ENCODE measurements at places on chromosomes 7 and 10. TPM values are rescaled to one million over a fixed set of nuclear protein-coding genes. Genes with fewer than 3 reads are reported as not detected.
A peak's percentile ranks its signal among the peaks of the same experiment; 100 is the strongest.

Gene CLDN12
- polyA plus RNA-seq, result 5.4 TPM

- peak; percentile 57 for DNase-seq
These were observed 276.7 kb downstream of the PARD3 start for GRCh38 chr10:34538281-34538829.

Gene CPA4
- polyA plus RNA-seq, result 0.20 TPM

GRCh38 chr10:7239312-7239985, 171.4 kb downstream of the SFMBT2 start:
- no peak for DNase-seq

DNA sequence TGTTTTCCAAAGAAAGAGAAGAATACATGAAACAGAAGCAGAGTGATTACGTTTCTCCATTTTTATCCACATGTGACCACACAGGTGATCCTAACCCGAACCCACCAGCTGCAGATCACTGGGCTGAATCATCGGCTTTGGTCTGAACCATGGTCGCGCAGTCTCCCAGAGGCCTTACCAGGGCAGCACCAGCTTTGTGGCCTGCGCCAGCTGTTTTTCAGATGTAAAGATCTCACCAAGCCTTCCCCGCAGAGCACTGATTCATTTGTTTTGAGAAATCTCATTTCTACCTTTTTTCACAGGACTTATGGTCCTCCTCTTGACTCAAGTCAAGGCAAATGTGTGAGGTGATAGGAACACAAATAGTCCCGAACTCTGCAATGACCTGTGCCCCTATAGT, 207.0 kb upstream of the PPP2R2D start:
- DNase-seq, result no peak

Gene AZGP1
- 0.25 TPM for polyA plus RNA-seq

Gene NPSR1
- polyA plus RNA-seq, result not detected

GRCh38 chr7:45191396-45191795, 33.8 kb downstream of the RAMP3 start:
- DNase-seq, result no peak

DNA sequence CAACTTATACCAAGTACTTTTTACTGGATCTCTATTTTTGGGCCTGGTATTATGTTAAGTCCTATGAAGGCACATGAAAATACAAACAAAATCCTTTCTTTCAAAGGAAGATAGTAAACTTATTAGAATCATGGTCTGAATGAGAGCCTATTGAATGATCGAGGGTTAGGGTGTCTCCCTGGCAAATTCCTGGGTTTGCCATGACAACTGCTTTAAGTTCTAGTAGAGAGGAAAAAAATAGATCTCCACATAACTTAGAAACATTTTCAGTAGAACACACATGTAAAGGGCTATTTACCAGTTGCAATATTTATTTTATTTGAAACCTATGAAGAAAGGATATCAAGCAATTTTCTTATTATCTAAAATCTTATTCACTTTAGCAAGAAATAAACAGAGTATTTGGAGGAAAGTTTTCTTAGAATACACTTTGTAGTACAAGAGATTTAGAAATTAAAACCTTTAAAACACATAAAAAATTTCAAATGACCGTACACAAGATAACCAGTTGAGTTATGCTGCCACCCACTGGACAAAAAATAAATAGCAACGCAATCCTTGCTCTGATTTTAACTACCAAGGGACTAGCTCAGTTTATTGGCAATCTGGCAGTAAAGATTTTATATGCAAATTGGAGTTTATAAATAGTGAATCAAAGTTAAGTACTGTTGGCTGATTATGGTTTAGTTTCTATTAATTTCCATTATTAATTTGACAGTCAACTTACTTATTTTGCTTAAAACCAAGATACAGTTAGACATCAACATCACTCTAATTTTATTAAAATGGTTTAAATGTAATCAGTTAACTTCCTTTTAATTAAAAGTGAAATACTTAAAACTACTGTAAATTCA, 33.9 kb downstream of the CACUL1 start:
- DNase-seq, result no peak

GRCh38 chr7:158030071-158030470, 557.6 kb downstream of the PTPRN2 start:
- no peak for DNase-seq

- peak; percentile 38 for DNase-seq
These were observed 38.0 kb downstream of the MDFIC start for GRCh38 chr7:114959931-114960330.

Gene ST7
- polyA plus RNA-seq, result 51.4 TPM

DNA sequence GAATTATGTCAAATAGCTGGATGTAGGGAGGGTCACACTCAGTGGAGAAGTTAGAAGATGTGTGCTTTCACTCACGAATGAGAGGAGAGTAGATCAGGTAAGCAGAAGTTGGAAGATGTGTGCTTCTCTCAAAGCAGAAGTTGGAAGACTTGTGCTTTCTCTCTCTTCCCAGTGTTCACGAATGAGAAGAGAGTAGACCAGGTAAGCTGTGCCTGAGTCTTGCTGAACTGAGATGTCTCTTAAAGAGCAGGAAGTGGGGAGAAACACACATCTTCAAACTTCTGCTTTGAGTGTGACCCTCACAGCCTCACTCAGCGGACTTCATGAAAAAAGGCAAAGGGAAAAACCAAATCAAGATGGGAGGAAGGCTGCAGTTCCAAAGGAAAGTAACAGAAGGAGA, 7.0 kb upstream of the TMEM243 start:
- no peak for DNase-seq

GRCh38 chr7:68699090-68699711, 899.1 kb upstream of the AUTS2 start:
- no peak for DNase-seq

DNA sequence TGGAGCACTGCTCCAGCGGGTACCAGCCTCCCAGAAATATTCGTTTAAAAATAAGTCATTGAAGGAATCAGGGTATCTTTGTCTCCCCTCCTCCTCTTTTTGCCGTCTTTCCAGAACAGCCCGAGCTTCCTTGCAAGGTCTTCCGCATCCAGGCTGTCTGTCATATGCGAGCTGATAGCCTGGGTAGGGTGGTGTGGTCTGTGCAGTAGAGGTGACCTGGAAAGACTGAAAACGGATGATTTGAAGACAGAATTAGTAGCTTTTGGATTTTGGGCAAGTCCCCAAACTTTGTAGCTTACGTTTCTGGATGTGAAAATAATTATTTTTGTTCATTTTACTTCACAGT, 480 bp downstream of the VPS50 start:
- no peak for DNase-seq

Gene EZH2
- polyA plus RNA-seq, result 51.4 TPM

DNA sequence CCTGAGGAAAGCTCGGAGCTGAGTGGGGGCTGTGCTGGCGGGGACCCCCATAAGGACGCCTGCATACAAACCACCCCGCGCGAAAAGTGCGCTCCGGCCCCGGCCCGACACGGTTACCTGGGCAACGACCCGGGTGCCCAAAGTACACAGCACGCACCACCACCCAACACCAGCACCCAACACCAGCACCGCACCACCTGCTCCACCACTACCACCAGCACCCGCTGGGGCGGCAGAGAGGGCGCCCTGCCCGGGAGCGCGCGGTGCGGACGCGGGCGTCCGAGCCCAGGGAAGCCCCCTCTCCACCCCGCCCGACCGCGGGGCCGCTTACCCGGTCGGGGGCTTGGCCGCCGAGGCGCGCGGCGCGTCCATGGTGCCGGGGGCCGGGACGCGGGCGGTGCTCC, 345 bp downstream of the COBL start:
- no peak for DNase-seq

Gene PARP12
- 12.3 TPM for polyA plus RNA-seq

Gene TMEM236
- not detected for polyA plus RNA-seq

Gene OR13A1
- 0.14 TPM for polyA plus RNA-seq

Gene FBXL13
- 0.80 TPM for polyA plus RNA-seq

Gene CTAGE8
- 0.38 TPM for polyA plus RNA-seq

DNA sequence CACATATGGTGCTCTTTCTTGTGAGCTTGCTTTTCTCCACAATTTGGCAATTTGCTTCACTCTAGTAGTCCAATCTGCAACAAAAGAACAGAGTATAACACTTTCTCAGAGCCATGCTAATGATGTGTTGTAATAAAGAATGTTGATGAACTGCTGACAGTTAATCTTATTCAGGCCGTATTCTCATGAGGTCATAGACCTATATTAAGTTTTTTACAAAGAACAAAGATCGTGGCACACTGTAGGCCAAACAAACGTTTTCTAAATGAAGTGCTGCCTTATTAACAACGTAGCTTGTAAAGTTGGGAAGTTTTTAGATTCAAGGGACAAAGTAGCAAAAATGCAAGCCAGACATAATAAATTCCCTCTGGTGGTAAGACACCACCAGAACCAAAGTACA, 160.1 kb downstream of the GALNT11 start:
- no peak for DNase-seq

DNA sequence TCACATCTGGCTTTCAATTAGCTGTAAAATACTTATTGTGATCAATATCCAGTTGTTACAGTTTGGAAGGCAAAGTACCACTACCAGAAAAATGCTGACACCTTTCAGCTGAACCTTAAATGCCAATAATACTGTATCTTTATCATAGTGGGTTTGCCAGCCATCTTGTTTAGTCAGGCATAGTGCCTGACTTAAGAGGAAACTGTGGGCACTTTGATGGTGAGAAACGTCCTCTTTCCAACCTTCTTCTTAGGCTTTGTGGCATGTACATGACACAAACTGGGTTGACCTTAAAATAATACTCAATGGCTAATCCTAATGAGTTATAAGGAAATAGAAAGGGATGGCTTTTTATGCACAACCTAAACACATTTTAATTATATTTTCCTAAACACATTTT, 52.3 kb upstream of the PRR15 start:
- no peak for DNase-seq

DNA sequence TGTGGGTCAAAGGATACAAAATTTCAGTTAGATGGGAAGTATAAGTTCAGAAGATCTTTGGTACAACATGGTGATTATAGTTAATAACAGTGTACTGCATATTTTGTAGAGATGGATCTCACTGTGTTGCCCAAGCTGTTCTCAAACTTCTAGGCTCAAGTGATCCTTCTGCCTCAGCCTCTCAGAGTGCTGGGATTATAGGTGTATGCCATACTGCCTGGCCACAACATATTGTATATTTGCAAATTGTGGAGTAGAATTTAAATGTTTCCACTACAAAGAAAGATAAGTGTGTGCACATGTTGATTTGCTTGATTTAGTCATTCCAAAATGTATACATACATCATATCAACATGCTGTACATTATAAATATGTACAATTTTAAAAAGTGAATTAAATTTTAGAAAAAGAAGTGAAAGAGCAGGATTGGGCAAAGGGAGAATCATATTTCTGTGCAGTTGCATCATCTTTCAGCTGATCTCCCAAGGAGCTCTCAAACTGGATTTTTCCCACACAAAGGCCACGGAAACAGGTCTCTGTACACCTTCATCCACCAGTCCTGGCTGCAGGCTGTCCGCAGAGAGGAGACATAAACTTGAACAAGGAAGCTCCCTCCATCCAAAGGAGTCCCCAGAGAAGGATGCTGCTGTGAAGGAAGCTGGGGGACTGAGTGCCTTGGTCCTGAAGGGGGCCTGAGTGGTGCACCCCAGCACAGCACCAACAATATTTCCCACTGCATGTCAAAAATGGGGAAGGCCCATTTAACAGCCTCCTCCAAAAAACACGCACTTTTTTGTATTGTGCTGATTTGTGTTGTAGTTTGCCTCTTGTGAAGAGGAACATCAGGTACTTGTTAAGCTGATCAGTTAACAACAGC, 217.1 kb upstream of the GHITM start:
- DNase-seq, result no peak

DNA sequence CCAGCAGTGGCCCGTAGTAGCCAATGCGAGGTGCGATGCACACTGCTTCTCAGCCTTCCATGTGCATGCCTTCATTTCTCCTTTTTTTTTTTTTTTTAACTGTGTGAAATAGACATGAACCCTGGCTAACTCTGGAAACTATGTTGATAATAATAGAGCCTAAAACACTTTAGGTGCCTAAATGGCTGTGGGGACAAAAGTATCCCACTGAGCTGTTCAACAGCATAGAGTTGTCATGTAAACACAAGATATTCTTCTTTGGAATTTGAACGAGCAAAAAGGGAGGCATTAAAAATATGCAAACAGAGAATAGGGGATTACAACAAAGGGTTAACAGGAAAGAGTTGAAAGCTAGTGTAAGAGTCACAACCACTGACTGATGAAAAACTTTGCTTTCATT, 162.1 kb upstream of the NOBOX start:
- no peak for DNase-seq

DNA sequence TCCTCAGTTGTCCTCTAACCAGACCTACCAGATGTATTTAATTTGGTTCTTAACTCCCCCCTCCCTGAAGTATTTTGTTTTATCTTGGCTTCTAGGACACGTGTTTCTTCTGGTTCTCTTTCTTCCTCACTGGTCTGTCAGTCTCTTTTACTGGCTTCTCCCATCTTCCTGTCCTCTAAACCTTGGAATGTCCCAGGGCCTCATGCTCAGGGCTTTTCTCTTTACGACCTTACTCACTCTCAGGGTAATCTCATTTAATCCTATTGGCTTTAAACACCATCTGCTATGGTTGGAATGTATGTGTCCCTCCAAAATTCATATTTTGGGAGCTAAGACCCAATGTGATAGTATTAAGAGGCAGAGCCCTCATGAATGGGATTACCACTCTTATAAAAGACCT, 418.2 kb upstream of the PODXL start:
- no peak for DNase-seq

DNA sequence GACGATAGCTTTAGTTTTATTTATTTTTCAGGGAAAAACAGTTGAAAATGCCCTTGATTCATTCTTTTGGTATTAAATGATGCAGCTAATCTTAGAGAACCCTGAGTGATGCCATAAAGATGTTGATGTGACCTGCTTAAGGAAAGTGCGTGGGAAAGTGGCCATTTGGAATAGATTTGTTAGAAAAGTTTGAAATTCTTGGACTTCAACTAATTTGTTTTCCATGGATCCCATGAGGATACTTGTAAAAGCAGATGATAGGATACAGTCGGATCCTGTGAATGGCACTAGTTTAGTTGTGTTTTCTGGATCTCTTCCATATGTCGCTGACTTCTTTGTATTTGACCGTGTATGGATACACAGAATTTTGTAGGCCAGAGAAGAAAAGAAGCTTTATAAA, 69.0 kb downstream of the SEPTIN7 start:
- DNase-seq, result no peak

- no peak for DNase-seq
These were observed 268.3 kb upstream of the MEOX2 start for GRCh38 chr7:15954671-15955354.

DNA sequence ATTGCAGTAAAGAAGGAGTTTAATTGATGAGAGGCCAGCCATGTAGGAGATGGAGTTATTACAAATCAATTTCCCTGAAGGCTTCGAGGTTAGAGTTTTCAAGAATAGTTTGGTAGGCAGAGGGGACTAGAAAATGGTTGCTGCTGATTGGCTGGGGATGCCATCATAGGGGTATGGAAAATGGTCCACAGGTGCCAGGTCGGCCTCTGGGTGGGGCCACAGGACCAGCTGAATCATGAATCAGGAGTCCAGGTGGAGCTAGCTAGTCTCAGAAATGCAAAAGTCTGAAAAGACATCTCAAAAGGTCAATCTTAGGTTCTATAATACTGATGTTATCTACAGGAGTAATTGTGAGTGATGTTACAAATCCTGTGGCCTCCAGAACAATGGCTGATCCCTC, 714.0 kb upstream of the GHITM start:
- no peak for DNase-seq

- no peak for DNase-seq
These were observed 80.5 kb upstream of the RNF32 start for GRCh38 chr7:156560075-156560474.

Gene VGF
- 0.12 TPM for polyA plus RNA-seq

- no peak for DNase-seq
These were observed 8.8 kb downstream of the ITGB1 start for GRCh38 chr10:32949221-32949678.
